Cerebellar cortex (tissue), 1 donor: ENCODE measurements at places on chromosomes 1 and 21.

DNA sequence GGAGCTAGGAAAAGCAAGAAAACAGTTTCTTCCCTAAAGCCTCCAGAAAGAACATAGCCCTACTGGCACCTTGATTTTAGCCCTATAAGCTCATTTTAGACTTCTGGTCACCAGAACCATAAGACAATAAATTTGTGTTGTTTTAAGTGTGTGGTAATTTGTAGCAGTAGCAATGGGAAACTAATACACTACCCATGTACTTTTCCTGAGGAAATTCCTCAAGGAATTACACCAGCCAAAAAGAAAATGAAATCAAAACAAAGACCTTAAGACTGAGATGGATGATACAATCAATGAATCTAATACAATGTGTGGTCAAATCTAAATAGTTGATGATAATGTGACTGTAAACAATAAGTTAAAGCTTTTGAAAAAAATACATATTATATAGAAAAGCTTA is 11.8 kb downstream of the VAMP4 start:
- DNase-seq = no peak

GRCh38 chr21:33514229-33514628 is 22.7 kb upstream of the DNAJC28 start:
- DNase-seq = no peak

DNA sequence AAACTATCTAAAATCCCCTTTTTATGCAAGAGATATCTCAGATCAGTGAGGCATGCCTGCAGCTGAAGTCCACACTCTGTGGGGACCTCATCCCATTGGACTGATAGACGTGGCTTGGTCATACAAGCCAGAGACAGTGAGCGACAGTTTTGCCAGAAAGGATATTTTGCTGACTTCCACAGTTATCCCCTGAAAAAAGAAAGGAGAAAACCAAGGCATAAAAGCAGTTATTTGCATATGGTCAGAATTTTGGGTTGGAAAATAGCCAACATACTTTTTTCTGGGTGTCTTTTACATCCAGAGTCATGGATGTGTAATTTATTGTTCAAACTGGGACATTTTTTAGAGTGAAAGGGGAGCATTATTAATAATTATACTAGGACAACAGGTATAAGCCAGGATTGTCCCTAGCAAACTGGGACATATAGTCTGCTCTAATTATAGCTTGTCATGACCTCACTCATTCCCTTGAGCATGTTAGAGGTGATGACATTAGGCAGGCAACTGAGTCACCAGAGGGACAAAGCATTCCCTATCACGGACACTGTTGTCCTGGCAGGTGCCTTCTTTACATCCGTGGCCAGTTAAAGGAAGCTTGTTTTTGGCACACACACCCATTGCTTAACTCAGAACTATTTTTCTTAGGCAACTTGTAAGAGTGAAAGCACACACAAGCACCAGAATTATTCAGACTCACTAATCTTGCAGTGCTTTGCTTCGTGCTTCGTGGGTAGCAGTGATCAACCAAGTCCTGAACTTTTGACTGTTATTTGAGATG is 65.5 kb downstream of the PRRX1 start:
- no peak for DNase-seq

DNA sequence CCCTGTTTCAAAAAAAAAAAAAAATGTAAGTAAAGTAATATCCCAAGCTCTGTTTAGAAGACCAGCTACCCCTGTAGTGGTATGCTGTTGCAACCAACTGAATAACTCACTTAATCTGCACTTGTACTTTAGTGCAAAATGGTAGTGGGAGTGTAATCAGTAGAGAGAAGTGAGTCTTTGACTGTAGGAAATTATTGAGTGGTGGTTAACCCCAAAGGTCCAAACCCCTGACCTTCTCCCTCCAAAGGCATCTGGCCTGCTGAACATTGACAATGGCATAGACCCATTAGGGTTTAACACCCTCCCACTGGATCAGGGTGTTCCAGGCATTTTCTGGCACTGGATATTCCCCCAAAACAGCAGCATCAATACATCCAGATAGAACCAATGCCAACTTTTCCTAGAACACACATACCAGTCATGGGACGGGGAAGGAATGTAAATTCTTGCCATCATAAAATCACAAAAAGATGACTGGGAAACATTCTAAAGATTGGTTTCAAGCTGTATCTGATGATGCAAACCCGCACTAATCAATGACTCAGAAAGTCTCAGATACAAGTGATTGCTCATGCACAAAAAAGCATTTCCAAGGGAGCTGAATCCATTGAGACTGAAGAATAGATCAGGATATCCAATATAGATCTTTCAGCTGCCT is 110.3 kb downstream of the MRPL39 start:
- no peak for DNase-seq

GRCh38 chr1:176033881-176034280 is 173.2 kb downstream of the COP1 start:
- DNase-seq = no peak

- no peak for DNase-seq
These were observed 6.4 kb downstream of the LAMC1 start for GRCh38 chr1:183029591-183030000.

DNA sequence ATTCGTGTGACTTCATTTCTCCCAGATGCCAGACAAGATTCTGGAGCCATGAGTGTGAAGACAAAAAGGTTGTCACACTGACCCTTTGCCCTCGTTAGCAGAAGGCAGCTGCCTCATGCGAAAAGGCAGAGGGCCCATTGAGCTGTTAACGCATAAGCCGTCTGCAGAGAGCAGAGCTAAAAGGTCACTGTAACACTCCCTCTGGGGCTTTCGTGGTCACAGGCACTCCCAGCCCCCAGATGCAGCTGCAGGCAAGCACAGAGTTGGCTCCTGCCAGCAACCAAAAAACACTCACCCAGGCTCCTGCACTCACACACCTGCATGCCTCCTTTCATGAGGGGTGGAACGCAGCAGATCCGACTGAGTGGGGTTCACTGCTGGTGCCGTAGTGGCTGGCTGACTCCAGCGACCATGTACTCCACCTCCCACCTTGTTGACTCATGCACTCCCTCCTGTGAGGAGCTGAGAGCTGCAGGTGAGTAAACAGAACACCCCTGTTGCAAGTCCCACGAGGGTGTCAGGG is 287.5 kb downstream of the SMYD3 start:
- DNase-seq = no peak

DNA sequence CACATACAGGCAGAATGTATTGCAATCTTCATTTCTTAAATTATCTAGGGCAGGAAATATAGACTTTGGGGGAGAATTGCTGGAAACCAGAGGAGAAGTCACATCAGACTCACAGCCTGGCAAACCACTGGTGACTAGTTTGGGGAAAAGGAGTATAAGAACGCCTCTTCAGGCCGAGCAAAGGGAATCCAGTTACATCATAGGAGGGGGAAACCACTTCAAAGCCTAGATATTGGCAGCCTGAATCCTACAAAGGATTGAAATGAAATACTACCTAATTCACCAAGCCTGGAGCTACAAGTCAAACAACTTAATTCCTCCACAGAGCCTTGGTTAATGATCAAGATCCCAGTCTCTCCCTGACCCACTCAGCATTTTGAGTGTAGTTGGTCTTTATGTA is 121.7 kb downstream of the SLC30A10 start:
- no peak for DNase-seq

DNA sequence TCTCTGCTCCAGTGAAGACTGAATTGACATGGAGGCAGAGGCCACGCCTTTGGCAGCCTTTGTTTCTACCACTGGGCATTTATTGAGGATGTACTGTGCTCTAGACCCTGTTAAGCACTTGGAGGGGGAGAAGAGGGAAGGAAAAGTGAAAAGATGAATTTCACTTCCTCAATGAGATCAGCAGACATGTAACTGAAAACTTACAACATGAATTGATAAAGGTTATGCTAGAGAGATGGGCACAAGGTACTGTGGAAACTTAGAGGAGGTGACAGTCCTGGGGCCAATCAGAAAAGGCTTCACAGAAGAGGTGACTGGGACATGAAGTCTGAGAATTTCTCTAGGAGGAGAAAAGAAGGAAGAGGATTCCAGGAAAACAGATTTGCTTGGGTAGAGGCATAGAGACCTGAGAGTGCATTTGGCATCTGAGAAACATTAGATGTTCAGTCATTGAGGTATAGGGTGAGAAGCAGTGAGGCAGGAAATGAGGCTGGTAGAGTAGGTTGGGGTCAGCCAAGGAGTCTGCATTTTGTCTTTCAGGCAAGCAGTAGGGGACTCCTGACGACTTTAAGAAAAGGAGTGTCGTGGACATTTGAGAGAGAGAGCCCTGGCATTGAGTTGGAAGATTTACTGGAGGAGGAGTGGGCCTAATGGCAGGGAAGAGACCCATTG is 113.0 kb downstream of the SYT2 start:
- DNase-seq = no peak

DNA sequence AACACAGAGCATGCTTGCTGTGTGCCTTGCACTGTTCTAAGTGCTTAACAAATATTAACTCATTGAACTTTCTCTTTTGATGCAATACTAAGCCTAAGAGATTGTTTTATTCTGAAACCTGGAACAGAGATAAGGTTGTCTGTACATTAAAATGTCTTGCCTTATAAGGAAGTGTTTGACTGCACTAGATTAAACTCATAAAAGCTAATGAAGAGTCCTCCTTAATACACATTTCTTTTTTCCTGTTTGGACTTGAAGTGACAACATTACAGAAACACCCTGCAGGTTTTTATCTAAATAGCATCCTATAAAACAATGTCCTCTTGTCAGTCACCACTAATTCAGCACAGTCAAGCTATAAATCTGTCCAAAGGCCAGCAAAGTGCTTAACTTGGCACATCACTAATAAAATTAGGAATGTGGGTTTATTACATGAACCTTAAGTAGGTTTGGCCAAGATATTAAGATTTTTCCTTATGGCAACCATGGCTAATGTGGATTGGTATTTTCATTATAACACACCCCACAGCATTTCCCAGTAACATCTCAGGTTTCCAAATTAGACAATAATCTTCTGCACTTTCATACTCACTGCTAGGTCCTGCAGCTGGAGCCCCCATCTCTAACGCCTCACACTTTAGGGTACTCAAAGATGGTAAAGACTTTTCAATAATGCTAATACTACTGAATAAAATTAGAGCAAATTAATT is 389.7 kb downstream of the LMO4 start:
- DNase-seq = no peak

DNA sequence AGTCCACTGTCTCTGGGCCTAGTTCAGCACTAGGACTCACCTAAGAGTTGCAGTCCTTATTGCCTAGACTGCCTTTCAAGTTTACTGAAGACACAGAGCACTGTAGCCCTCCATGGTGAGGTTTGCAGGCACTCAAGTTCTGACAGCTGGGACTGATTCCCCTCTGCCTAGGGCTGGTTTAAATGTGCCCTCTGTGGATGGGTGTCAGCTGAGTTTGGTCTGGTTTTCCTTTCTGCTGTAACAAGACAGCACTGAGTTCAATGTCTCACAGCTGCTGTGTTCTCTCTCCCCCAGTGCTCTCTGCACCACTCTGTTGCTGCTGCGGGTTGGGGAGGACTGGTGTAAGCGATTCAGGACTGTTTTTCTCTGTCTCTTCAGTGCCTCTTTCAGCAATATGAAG is 75.2 kb upstream of the C1orf21 start:
- DNase-seq = no peak

GRCh38 chr21:45506241-45506817 is 35.9 kb downstream of the SLC19A1 start:
- DNase-seq = no peak

DNA sequence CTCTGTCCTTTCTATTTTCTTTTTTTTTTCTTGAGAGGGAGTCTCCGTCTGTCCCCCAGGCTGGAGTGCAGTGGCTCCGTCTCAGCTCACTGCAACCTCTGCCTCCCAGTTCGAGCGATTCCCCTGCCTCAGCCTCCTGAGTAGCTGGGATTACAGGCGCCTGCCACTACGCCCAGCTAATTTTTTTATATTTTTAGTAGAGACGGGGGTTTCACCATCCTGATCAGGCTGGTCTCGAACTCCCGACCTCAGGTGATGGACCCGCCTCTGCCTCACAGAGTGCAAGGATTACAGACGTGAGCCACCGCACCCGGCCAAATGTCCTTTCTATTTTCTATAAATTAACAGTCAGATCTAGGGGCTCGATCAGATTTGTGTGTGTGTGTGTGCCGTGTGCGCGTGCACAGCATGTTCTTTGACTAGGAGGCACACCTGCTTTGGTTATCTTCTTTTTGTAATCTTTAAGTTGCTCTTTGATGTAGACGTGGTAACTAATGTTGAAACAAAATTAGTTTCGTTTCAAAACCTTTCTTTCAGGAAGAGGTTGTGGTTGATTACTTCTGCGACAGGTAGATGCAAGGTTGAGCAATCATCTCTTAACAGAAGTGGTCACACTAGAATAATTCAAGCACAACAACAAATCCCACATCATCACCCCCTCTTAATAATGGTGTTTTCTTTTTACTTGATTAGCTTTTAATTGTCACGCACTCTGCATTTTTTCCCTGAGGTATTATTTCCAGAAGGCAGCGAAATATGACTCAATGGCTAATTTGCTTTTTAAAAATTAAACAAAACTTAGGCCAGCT is 779 bp upstream of the DEGS1 start:
- DNase-seq = peak; percentile 49

GRCh38 chr1:171585715-171586114 is 36.3 kb upstream of the MYOCOS start:
- no peak for DNase-seq

DNA sequence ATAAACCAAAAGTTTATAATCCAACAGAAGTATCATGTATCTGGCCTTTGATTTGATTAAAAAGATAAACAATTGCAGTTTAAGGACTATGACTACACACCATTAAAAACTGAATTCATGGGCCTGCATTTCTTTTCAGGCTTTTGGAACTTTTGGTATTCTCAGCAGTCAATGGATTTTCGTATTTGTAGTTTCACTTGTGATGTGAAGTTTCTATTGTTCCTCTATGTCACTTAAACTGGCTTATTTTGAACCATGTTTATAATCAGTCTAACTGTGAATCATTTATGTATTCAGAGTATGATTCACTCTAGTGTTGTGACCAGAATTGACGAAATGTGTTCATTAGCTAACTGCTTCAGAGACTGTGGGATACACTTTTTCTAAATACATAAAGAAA is 132.9 kb downstream of the COQ8A start:
- DNase-seq = no peak

- DNase-seq = no peak
These were observed 44.6 kb downstream of the ZSCAN20 start for GRCh38 chr1:33516891-33517567.

DNA sequence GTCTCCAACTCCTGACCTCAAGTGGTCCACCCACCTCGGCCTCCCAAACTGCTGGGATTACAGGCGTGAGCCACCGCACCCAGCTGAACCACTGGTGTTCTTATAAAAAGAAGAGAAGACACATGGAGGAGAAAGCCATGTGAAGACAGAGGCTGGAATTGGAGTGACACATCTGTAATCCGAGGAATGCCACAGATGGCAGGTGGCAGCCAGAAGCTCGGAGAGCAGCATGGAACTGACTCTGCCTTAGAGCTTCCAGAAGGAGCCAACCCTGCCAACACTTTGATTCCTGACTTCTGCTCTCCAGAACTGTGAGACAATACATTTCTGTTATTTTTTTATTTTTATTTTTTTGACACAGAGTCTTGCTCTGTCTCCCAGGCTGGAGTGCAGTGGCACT is 59.0 kb upstream of the ATP2B4 start:
- no peak for DNase-seq

DNA sequence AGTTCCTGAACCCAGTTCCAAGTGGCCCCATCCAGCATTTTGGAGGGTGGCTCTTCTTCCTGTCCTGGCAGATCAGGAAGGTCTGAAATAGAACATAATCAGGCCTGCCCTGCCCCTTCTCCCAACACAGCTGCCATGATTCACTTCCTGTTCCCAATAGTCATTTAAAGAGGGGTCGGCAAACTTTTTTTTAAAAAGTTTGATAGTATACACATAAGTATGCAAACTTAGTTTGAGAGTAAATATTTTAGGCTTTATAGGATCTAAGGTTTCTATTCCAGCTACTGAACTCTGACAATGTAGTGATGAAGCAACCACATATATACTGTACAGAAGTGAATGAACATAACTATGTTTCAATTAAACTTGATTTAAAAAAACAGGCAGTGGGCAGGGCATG is 66.4 kb downstream of the LUZP1 start:
- no peak for DNase-seq
